ENCODE measurements at places on chromosomes 1 and 21.
A peak's percentile ranks its signal among the peaks of the same experiment; 100 is the strongest.

DNA sequence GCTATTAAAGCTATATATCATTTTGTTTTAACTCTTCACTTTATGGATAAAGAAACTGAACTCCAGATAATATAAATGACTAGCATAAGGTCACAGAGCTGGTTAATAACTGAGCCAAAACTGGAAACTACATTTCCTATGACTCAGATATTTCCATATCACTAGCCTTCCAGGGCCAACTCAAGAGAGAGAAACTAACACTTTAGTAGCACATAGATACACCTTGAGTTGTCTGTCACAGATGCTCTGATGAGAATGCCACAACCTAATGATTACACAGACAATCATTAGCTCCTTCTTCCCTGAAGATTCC is 40.7 kb downstream of the NME7 start:
- no peak for DNase-seq

DNA sequence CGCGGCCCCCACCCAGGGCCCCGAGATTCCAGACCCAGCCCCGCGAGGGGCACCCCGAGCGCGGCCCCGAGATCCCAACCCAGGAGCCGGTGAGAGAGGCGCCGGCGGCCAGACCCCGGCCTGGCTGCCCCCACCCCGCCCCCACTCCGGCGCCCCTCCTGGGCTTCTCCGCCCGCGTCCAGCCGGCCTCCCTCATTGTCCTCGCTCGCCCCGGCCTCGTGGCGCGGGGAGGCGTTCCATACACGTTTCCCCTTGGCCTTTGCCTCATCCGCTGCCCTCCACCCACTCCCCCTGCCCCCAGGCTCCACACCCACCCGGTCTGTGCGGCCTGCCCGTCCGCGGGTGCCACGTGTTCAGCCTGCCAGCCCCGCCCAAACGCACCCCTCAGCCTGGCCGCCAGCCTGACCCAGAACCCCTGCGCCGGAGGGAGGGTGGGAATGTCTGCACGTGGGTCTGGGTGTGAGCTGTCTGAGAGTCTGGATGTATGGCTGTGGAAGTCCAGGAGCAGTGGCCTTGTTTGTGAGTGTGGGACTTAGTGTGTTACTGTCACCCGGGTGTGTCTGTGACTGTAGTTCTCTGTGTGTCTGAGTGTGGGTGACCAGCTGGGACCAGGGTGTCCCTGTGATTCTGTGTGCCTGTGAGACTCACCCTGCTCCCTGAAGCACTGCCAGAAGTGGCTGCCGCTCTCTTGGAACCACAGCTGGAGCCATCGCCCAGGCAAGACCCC is 681 bp downstream of the B4GALT2 start:
- DNase-seq, result peak; percentile 42

- no peak for DNase-seq
Observed at GRCh38 chr1:5711956-5712645, 280.1 kb downstream of the NPHP4 start.

- DNase-seq, result no peak
Observed at GRCh38 chr1:2179283-2180013, 15.1 kb downstream of the FAAP20 start.

DNA sequence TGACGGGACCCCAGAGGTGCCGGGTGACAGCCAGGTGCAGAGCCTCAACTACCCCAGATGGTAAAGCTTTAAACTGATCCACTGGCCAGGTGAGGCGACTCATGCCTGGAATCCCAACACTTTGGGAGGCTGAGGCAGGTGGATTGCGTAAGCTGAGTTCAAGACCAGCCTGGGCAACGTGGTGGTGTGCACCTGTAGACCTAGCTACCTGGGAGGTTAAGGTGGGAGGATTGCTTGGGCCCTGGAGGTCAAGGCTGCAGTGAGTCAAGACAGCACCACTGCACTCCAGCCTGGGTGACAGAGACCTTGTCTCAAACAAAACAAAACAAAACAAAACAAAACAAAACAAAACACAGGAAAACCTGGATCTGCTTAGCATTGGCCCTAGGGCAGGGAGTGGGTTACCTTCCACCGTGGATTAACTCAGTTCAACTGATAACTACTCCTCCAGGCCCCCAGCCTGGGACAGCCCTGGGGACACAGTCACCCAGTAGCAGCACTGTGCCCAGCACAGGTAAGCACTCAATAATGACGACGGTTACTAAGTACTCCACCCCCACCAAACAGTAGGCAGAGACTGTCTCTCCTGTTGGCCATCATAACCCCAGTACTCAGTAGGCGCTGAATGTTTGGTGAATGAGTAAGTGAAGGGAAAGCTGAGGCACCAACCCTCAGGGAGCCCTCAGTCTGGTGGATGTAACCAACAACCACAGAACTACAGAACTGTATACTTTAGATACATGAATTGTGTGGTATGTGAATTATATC is 21.6 kb downstream of the SLC66A1 start:
- no peak for DNase-seq

DNA sequence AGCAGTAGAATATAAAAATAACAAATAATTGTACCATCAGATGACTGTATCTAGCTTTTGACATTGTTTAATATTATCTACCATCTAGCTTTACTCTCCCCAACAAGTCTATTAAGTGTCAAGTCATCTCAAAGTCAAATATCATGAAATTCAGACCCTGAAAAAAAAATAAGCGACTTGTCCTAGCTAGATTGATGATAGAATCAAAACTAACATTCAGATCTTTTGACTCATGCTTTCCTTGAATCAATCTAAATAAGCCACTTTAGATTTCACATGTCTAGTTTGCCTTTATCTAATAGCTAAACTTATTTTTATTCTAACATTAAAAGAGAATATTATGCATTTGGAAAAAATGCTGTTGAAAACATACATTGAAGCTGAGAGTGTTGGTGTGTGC is 35.4 kb downstream of the CRB1 start:
- no peak for DNase-seq

DNA sequence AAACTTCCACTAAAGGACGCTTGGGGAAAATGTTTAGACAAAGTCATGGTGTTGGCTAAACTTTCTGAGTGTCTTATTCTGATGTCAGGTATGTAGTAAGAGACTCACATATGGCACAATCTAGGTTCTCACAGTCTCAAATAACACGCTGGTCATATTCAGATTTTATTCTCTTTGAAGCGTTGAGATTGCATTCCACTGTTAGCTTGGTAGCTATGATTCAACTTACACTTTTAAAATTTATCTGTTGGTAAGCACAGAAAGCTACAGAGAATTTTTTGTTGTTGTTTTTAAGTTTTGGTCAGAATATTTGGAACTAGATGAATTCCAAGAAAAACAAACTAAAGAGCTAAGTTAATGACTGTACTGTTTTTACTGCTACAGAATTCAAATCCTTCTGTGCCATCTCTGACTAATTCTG is 126.7 kb downstream of the PRRX1 start:
- DNase-seq, result no peak

All from uterus (tissue), 4 donors.